ENCODE measurements at places on chromosomes 1 and 21.
A peak's percentile ranks its signal among the peaks of the same experiment; 100 is the strongest.

- no peak for DNase-seq
Measured at GRCh38 chr1:33905241-33905640, 41.4 kb downstream of the HMGB4 start.

GRCh38 chr1:87197641-87198040 lies 131.0 kb upstream of the LMO4 start:
- DNase-seq, result no peak

GRCh38 chr1:77874804-77875445 lies 13.5 kb upstream of the NEXN start:
- DNase-seq, result no peak

DNA sequence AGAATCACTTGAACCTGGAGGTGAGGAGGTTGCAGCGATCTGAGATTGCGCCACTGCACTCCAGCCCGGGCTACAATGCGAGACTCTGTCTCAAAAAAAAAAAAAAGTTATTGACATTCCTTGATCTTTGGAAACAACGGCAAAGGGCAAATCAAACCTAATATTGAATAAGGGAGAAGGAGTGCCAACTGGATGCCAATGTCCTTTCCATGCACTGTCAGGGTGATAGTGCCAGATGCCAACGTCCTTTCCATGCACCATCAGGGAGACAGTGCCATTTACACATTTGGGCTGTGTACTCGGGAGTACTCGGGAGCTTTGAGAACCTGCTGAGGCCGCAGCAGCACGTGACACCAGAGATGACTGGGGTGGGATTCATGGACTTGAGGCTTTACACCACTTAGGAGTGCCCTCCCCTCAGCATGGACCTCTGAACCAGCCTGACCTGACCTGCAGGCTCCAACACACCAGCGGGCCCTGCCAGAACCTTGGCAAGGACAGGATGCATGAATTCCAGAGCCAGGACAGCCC lies 34.5 kb upstream of the SOD1 start:
- DNase-seq, result no peak

DNA sequence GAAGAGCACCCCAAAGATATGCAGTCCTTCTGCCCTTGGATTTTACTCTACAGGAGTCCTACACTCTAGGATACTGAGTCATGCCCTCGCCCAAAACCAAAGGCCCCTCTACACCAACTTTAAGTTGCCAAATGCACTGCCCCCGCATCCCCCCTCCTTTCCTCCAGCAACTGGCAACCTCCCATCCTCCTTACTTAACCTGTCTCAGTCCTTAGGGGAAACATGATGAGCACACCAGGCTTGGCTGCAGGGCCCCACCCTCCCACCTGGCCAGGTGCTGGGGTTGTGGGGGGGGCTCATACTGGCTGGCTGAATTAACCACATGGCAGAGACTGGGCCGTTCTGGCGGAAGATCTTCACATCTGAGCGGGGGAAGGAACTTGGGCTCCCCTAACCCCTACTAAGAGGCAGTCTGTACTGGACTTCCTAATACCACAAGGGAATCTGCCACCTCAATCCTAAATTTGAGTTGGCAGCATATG lies 1.2 kb downstream of the HDGF start:
- DNase-seq, result peak; percentile 23

DNA sequence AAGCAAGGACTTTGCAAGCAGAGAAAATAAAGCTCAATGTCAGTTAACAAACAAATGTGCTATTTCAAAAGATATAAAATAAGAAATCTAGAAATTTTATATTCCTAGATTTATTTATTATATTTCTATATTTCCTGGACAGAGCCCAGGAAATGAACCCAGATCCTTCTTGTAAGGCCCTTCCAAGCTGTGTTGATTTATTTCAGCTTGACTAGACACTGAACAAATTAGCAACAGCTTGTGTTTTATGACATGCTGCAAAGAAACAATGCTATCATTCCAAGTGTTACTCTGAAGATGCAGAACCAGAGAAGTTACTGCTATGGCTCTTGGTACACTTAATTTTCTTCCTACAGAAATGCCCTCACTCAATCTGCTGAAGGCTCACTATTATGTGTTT lies 6.2 kb downstream of the TGFBR3 start:
- no peak for DNase-seq

GRCh38 chr21:38042246-38042645 lies 126.0 kb upstream of the KCNJ6 start:
- DNase-seq, result no peak

DNA sequence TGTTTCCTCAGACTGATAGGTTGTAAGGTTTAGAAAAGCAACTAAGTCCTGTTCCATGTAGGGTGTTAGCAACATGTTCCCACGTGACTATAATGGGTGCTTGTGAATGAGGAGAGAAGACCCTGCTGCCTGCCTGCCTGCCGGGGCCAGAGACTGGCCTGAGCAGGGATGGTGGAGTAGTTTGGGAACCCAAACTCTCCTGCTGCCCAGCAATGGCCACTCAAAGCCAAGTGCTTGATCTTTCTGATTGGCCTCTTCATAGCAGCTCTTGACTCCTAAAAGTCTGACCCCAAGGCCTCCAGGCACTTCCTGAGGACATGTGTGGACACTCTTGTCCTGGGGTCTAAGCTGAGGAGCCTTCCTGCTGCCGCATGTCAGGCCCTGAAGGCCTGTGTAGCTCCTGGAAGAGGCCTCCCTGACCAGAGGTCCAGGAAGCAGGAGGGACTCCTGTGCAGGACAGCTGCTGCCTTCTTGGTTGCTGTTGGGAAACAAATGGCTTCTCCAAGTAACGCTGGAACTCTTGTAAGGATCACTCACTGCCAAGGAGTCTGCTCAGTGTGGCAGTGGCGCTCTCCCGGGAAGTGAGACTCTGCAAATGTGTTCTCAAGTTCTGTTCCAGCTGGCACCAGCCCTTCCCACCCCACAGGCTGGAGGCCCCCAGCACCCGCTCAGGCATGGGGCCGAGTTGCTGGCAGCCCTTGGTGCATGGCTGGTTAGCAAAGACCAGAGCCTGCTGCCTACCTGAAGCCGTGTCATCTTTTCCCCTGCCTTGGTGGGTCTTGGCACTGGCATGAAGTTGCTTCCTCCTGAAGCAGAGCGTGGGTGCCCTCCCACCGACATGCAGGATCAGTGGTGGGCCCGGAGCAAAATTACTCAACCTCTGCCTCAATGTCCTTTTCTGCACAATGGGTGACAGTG lies 35.5 kb downstream of the MAN1C1 start:
- no peak for DNase-seq

GRCh38 chr21:44552681-44553080 lies 1.4 kb upstream of the KRTAP10-2 start:
- no peak for DNase-seq

DNA sequence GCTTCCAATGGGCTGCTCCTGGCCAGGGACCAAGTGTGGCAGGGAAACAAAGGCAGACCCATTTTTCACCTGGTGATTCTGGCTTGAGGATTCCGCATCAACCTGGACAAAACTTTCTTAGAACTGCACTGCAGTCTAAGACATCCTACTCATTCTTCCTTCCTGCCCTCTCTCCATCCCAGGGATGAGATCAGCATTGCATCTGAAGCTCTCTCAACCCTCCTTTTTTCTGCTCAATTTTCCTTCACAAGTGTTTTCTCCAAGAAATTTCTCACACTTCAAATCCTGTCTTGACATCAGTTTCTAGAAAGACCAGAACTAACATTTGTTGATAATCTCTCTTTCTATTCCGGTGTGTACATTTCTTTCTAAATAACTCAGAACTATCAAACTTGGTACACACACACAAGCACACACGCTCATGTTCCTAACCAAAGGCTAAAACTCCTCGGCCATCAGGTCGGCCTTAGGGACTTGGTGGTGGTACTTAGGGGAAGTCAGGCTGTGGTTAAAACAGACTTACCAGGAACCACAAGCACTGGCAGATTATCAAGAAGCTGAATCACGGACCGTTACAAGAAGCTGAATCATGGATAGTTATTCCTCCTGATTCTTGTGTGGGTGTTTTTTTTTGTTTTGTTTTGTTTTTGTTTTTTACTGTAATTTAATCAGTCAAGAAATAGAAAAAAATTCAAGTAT lies 21.0 kb upstream of the CXADR start:
- peak; percentile 91 for DNase-seq

DNA sequence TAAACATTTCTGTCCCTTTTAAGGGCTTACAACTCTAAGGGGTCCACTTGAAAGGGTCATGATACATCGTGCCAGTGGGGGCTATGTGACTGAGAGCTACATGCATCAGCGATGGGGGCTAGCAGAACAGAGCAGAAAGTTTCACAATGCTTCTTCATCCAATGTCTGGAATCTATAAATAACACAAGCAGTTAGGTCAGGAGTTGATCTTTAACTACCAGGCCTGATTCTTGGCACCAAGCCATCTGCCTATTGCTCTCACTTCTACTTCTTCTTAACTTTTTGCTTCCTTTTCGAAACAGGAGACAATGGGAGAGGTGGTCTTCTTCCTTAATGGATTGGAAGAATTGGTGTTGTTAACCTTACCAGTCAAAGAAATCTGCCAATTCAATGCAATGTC lies 410.0 kb downstream of the TGFB2 start:
- DNase-seq, result no peak
